NCI-H1436 treated with DMSO at 0.1 percent for 48 hours (cell line): ENCODE measurements at places on chromosomes 7 and 10.

- DNase-seq, result peak; percentile 31
These were observed 11.6 kb downstream of the VWDE start for GRCh38 chr7:12391922-12392615.

DNA sequence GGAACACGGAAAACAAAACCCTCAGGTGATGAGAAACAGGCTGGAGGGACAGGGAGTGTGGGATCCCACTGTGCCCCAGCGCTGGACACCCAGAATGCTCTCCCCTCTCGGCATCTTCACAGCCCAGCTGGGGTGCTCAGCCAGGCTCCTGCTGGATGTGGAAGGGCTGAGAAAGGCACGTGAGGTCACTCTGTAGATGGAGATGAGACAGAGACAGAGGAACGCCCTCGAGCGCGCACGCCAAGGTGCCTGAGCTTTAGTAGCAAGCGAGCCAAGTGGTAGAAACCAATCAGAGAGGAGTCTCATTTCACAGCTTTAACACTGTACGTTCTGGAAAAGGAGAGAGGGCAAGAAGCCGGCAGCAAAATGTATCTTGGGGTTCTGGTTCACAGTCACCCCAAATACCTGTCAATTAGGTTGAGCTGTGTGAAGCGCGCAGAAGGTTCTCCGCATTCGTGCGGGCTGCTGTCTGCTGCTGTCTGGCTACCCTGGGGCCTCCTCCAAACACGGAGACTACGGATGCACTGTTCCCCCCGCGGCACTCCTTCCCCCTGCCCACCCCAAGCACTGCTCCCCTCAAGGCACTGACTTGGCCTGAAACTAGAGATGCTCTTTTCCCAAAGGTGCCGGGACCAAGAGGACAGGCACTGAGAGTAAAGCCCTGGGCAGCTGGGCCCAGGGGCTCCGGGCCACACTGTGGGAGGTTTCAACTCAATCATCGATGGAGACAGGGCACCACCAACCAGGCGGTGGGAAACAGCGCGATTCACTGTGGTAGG, 91.4 kb downstream of the ZRANB1 start:
- DNase-seq, result no peak

GRCh38 chr7:29017713-29018112, 59.6 kb upstream of the TRIL start:
- no peak for DNase-seq

GRCh38 chr7:1192171-1192676, 32.2 kb upstream of the ZFAND2A start:
- DNase-seq, result no peak

GRCh38 chr10:129937351-129937751, 26.7 kb downstream of the EBF3 start:
- DNase-seq, result no peak

DNA sequence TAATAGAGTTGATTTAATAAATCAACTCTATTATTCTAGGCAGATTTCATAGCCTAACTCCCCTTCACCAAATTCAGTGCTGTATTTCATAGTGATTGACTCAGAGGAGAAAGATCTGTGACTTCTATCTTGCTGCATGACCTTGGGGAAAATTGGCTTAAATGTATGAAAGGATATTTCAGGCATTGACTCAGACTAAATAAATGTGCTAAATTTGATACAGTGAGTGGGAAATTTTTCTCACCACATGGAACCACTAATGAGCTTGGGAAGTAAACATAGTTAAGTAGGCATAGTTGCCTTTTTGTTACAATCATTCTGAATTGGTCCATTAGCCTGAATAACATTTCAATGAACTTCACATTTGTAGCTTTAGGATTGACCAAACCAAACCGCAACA, 89.0 kb upstream of the PRPS1L1 start:
- no peak for DNase-seq

DNA sequence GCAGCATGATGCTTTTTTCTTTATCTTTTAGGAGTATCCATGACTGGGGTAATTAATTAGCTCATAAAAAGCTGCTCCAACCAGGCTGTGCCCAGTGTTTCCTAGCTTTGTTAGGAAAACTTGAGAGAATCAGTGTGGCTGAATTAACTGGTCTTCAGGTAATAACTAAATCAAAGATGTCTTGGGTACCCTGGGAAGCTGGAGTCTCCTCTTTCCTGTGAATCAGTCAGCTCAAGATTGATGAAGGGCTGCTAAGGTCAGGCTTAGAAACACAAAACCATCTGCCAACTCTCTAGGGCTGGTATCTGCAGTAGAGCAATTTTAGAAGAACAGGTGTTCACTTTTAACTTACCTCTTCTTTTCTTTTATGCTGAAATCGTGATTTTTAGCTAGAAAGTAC, 21.4 kb upstream of the ATOH7 start:
- no peak for DNase-seq
